ENCODE measurements at places on chromosomes 16 and 17.

DNA sequence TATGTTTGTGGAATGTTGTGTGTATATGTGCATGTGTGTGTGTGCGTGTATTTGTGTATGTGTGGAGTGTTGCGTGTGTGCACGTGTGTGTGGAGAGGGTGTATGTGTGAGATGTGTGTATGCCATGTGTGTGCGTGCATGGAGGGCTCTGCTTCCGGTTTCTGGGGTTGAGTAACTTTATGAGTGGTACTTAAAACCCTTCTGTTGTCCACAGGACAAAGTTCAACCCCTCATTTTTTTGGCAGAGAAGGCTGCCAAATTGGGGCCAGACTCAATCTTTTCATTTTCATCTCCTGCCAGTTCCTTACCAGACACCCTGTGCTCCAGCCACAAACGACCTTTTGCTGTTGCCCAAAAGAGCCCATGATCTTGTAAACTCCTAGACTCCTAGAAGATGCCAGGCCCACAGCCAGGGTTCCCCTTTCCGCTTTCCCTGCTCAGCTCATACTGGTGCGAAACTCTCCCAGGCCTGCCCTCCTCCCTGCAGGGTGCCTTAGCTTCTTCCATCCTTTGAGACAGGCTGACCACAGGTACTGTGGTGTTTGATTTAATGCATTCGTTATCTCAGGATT is 100.2 kb downstream of the CMIP start:
- no peak for DNase-seq

DNA sequence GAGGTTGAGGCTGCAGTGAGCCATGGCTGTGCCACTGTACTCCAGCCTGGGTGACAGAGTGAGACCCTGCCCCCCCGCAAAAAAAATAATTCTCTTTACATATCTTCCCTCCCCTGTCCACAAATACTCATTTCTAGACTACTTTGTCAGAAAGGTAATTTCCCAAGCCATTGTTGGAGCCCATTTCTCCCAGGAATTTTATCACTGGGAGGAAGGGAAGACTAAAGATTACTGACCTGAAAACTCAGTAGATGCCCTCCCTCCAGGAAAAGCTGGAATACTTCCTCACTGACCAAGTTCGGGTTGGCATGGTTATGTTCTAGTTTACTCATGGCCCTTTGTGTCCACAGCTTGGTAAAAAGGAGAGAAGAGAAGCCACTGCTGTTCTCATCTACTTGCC is 4.1 kb downstream of the CALCOCO2 start:
- DNase-seq = no peak

DNA sequence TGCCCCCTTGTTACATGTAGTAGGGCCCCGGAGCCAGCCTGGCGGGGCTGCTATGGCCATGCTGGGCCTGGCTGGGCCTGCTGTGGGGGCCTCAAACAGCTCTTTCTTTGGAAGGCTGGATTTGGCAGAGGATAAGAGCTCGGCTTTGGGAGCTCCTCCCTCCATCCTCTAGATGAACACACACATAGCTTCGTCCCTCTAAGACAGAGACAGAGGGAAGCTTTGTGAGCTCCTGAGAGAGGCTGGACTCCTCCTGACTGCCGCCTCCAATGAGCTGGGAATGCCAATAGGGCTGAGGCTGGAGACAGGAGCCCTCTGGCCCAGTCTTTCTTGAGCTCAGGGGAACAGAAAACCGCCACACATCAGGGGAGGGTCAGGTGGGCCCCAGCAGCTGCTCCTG is 37.3 kb upstream of the CDC42EP4 start:
- DNase-seq = peak; percentile 16

DNA sequence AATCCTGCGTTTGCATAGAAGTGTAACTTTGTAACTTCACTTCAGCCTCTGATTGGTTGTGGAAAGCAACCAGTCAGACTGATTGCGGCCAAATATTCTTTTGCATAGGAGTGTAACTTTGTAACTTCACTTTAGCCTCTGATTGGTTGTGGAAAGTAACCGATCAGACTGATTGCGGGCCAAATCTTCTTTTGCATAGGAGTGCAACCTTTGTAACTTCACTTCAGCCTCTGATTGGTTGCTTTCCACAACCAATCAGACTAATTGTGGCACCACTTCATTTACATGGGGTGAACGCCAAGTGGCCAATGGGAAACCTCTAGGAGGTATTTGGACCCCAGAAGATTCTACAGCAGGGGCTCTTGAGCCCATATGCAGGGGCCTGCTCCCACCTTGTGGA is 1.8 kb upstream of the TMEM98 start:
- no peak for DNase-seq

DNA sequence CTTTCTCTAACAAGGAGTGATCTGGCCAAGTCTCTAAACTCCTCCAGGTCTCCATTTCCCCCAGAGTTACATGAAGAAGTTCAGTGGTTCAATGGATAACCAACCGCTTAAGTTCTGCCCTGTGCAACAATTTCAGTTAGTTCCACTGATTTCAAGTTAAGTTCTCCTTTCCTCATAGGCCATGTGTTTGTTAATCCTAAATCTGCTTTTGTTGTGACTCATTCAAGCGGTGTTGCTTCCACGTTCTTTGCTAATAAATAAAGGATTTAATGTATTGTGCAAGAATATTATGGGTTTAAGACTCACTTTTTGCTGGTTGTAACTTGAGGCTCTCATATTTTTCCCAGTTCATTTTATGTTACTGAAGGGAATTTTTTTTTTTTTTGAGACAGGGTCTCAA is 36.3 kb downstream of the GNA13 start:
- DNase-seq = peak; percentile 74

- peak; percentile 75 for DNase-seq
These were observed 5.8 kb upstream of the RARA start for GRCh38 chr17:40303009-40303657.

GRCh38 chr17:57872536-57872935 is 22.7 kb upstream of the MRPS23 start:
- no peak for DNase-seq

DNA sequence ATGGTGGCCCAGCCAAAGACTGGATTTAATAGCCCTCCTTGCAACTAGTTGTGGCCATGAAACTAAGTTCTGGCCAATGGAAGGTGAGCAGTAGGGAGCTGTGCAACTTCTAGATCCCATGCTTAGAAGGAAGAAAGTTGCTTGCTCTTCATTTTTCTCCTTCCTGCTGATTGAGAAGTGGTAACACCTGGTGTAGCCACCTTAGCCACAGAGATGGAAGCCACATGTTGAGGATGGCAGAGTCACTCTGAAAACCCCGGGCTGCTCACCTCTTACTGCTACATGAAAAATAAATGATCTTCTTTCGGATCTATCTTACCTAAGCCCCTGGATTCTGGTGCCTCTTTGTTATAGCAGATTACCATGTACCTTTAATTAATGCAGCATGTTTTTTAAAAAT is 10.3 kb upstream of the ATP5MC1 start:
- DNase-seq = no peak

DNA sequence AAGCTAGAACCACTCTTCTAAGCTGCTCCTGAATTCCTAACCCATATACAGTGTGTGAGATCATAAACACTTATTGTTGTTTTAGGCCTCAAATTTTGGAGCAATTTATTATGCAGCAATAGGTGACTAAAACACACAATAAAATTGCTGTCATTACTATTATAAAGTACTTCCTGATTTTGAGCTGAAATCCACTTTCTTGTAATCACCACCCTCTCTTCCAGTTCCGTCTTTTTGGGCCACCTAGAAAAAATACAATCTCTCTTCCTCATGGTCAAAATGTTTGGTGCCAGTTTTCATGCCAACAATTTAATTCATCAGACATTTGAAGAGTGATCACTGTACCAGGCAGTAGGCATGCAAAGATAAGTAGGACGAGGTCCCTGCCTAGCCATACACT is 43.3 kb upstream of the NF1 start:
- peak; percentile 15 for DNase-seq

- peak; percentile 91 for DNase-seq
These were observed 8.2 kb downstream of the PLCD3 start for GRCh38 chr17:45123930-45124796.

- DNase-seq = peak; percentile 75
These were observed 22.3 kb upstream of the RBBP6 start for GRCh38 chr16:24516900-24517669.

DNA sequence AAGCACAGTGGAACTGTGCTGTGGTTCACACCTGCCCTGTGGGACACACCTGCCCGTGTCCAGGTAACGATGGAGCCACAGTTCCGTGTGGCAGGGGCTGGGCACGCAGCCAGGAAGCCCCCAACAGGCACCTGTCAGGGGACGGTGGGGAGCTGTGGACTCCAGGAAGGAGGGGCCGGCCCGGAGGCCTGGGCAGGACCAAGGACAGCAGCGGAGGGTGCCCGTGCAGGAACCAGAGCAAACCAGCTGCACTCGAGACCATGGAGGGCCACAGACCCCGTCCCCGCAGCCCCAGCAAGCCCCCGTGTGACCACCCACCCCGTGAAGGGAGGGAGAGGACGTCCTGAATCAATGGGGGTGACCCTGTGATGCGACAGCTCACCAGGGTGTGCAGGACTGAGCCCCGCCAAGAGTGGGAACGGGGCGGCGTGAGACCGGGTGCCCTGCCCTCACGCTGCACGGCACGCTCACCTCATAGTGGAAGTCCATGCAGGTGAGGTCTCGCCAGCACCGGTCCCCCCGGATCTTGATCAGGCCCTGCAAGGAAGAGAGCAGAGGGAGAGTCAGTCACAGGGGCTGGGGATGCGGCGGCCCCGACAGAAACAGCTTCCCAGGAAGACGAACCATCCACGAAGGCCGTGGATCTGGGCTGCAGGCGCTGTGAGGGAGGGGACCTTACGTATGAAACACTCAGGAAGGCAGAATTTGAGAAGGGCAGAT is 78.1 kb downstream of the LMF1 start:
- no peak for DNase-seq

- DNase-seq = no peak
These were observed 8.3 kb downstream of the SRP68 start for GRCh38 chr17:76063875-76064546.

GRCh38 chr17:16920628-16921020 is 51.3 kb downstream of the TNFRSF13B start:
- no peak for DNase-seq

DNA sequence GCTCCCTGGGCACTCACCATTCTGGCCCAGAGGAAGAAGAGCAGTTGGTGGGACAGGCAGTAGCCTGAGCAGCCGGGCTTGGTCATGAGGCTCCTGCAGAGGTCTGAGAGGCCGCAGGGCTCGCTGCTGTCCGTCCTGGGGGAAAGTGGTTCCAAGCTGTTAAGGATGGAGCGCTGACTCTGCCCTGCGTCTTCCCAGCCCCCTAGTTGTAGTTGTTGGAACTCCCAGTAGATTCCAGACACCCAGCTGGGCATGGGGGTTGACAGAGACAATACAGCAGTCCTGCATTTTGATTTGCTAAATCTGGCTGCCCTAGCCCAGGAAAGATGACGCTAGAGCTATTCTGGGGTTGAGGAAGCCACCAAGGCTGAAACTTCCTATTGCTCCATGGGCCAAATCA is 7.3 kb downstream of the C16orf89 start:
- DNase-seq = peak; percentile 37

DNA sequence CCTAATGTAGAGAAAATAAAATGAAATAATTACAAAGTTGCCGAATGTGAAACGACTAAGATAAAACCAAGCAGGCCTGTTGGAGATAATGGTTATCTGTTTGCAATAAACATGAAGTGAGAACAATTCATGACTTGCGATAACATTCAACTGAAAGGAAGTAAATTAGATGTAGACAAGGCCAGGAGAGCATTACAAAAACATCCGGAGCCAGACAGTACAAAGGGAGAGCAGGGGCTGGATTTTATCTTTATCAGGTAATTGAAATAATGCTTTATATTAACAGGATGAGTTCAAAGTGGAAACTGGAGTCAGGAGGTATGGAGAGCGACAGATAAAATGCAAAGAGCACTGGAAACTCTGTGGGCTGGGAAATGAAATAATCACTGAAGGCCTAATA is 265.6 kb upstream of the GOT2 start:
- DNase-seq = no peak

DNA sequence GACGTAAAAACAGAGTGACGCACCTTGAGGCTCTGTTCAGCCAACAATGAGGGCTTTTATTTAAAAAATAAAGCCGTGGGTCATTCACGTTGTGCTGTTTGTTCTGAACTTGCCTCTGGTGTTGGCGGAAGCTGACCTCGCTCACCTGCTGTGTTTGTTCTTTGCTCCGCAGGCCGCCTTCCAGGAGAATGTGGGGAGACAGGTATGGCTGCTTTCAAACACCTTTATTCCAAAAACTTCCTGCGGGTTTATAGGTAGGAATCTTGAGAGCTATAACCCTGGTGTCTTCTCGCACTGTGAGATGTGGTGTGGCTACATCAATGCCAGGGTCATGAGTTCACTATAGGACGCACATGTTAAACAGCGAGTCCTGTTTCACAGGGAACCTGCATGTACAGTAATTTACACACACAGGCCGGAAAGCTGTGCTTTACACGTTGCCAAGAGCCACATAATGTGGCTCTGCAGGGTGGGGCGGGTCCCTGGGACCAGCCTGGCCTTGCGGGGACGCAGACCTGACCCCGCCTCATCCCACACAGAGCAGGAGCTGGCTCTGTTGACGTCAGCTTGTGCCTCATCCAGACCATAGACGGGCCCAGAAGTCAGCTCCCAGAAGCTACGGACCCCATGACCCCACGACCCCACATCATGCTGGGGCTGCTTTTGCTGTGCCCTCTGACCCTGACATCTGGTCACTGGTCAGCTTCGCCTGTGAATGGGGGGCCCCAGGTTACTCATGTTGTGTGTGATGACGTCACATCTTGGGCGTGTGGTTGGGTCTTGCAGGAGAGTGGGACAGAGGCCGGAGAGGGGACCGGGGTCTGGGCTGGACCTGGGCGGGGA is 49.9 kb upstream of the ZNF750 start:
- DNase-seq = no peak

GRCh38 chr17:72472106-72472505 is 351.3 kb downstream of the SOX9 start:
- no peak for DNase-seq

DNA sequence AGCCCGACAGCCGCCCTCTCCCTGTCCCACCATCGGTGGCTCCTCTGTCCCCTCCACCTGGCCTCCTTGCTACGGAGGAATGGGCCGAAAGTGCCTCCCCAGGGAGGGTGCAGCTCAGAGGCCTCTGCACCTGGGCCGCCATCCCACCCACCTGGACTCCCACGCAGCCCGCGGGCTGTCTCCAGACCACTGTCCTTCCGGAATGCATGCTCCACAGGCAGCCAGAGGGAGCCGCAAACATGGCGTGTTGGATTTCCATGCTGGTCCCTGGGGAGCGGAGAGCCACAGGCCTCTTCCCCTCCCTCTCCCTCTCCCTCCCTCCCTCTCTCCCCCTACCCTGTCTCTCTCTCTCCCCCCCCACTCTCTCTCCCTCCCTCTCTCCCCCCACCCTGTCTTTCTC is 3.0 kb downstream of the SSTR5 start:
- DNase-seq = no peak

- DNase-seq = no peak
These were observed 18.2 kb downstream of the IRX3 start for GRCh38 chr16:54268340-54268739.

- DNase-seq = peak; percentile 71
These were observed 3.9 kb upstream of the CCDC57 start for GRCh38 chr17:82216301-82217119.

- DNase-seq = peak; percentile 69
These were observed 43.2 kb downstream of the C16orf82 start for GRCh38 chr16:27109666-27110523.

All from fibroblast of skin of right biceps (primary cell).